ENCODE measurements at places on chromosomes 1 and 21. TPM values are rescaled to one million over a fixed set of nuclear protein-coding genes. Genes with fewer than 3 reads are reported as not detected.

ZCCHC17 gene
- total RNA-seq, result 39.4 TPM

FCRLB gene
- 0.83 TPM for total RNA-seq

DNASE2B gene
- not detected for total RNA-seq

TPTE gene
- total RNA-seq, result not detected

ADAMTS5 gene
- total RNA-seq, result 0.08 TPM

TMEM240 gene
- 5.6 TPM for total RNA-seq

BLZF1 gene
- 20.1 TPM for total RNA-seq

FAM3B gene
- not detected for total RNA-seq

CNKSR1 gene
- 0.08 TPM for total RNA-seq

RHBDL2 gene
- total RNA-seq, result 0.59 TPM

FCRL4 gene
- not detected for total RNA-seq

CALML6 gene
- total RNA-seq, result 0.12 TPM

LAMC2 gene
- total RNA-seq, result 7.0 TPM

PMVK gene
- 11.4 TPM for total RNA-seq

NGF gene
- 1.5 TPM for total RNA-seq

CROCC gene
- total RNA-seq, result 18.9 TPM

HSPG2 gene
- total RNA-seq, result 81.3 TPM

SLC37A1 gene
- 1.9 TPM for total RNA-seq

ABCG1 gene
- total RNA-seq, result 0.59 TPM

ETNK2 gene
- 1.1 TPM for total RNA-seq

USH2A gene
- under 0.01 TPM for total RNA-seq

C8B gene
- total RNA-seq, result not detected

Measured in smooth muscle cell of the coronary artery (primary cell).